ENCODE measurements at places on chromosomes 1 and 21. TPM values are rescaled to one million over a fixed set of nuclear protein-coding genes. Genes with fewer than 3 reads are reported as not detected.

Gene STUM
- total RNA-seq: under 0.01 TPM

Gene AHDC1
- 14.3 TPM for total RNA-seq

Gene PSMA5
- total RNA-seq: 53.7 TPM

Gene TMEM82
- total RNA-seq: not detected

Gene CD5L
- not detected for total RNA-seq

Gene DIPK1A
- total RNA-seq: 15.0 TPM

Gene EDN2
- total RNA-seq: not detected

Gene DMBX1
- not detected for total RNA-seq

Gene JAM2
- total RNA-seq: 0.78 TPM

Gene PCAT6
- 0.52 TPM for total RNA-seq

Gene FDPS
- total RNA-seq: 93.6 TPM

Gene MTMR11
- total RNA-seq: 14.8 TPM

Gene RNU1-4
- total RNA-seq: under 0.01 TPM

Gene VSIG8
- total RNA-seq: not detected

Gene KHDRBS1
- 62.9 TPM for total RNA-seq
